ACHN (cell line): ENCODE measurements at places on chromosomes 6 and 20.

DNA sequence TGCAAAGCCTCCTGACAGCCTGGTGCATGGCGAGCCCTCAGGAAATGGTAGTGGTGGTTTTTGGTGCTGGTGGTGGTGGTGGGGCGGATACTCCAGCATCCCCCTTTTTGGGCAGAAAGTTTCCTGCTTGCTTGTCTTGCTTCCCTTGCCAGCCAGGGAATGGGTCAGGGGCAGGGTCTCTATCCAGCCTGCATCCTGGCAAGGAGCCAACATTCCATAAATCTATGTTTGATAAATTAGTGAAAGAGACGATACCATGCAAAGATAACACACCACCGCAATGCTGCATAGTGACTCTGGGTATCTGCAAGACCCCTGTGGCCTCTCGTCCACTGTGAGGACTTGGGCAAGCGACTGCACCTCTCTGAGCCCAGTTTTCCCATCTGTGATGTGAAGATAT, 246.2 kb downstream of the LRFN2 start:
- DNase-seq = no peak

DNA sequence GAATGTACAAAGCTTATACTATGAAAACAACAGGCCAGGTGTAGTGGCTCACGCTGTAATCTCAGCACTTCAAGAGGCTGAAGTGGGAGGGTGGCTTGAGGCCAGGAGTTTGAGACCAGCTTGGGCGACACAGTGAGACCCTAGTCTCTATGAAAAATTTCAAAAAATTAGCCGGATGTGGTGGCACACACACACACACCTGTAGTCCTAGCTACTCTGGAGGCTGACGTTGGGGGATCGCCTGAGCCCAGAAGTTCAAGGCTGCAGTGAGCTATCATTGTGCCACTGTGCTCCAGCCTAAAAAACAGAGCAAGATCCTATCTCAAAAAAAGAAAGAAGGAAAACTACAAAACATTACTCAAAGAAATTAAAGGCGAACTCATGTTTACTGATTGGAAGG, 7.3 kb upstream of the ASF1A start:
- no peak for DNase-seq

GRCh38 chr6:151494235-151494935, 568 bp downstream of the CCDC170 start:
- DNase-seq = peak; percentile 51

GRCh38 chr6:31752739-31753319, 9.6 kb upstream of the SAPCD1 start:
- DNase-seq = peak; percentile 57

- DNase-seq = peak; percentile 53
Observed at GRCh38 chr6:149566410-149567193, 427 bp downstream of the GINM1 start.

DNA sequence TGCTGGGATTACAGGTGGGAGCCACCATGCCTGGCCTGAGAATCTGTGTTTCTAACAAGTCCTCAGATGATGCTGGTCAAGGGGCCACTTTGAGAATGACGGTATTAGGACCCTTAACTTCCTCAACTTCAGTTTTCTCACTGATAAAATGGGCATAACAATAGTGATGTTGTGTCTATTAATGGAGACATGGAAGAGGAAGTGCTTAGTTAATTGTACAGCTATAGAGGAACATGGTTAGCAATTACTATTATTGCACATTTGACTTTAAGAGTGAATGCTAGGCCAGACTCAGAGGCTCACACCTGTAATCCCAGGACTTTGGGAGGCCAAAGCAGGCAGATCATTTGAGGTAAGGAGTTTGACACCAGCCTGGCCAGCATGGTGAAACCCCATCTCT, 12.7 kb downstream of the DPPA5 start:
- DNase-seq = no peak

DNA sequence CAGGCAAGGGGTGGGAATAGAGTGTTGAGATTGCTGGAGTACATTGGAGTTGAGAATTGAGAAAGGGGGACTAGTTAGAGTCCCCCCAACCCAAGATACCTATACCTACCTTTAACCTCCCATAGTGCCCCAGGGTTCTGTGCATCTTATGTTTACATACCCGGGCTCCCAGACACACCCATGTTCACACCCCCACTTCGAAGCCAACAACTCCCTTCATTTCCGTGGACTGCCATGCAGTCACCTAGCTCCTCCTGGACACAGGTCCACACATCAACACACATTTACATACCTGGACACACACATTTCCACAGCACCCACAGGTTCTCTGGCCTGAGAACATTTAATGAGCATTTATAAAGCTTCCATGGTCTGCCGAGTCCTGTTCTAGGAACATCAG, 5.1 kb downstream of the TMEM63B start:
- no peak for DNase-seq
